Breast epithelium (tissue), 4 donors: ENCODE measurements at places on chromosomes 5 and 9.

- DNase-seq = no peak
Observed at GRCh38 chr5:1554410-1554967, 30.7 kb upstream of the LPCAT1 start.

GRCh38 chr9:116482740-116483139, 204.4 kb upstream of the TRIM32 start:
- DNase-seq = no peak

- DNase-seq = no peak
Observed at GRCh38 chr9:84382720-84383119, 42.2 kb upstream of the SLC28A3 start.

DNA sequence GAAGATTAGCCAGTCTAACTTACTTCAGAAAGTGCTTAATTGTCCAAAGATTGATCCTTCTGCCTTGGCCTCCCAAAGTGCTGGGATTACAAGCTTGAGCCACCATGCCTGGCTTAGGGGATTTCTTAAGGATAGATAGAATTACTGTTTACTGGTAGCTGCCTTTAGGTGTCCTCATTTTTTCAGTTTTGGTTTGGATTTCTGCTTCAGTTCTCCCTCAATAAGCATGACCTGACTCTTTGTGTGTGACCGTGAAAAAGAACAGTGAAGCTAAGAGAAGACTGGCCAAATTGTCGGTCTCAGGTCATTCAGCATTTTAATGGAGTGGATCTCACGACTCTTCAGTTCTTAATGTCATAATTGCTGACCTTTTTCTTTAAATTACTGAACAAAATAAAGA, 22.9 kb upstream of the CMYA5 start:
- no peak for DNase-seq

DNA sequence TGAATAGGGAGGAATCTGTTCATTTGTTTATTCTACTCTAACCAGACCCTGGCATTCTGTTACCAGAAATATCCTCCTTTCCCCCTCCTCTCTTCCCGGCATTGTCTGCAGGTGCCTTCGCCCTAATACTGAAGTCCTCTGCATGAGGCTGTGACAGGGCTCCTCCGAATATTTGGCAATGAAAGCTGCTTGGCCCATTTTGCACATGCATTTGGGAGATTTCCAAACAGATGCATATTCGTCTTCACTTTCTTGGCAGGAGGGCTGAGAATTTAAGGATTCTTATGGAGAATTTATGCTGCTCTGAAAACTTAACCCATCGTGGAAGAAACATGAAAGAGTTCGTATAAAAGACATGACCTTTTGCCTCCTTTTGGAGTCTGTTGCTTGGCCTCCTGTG, 484.0 kb downstream of the ZNF608 start:
- no peak for DNase-seq

DNA sequence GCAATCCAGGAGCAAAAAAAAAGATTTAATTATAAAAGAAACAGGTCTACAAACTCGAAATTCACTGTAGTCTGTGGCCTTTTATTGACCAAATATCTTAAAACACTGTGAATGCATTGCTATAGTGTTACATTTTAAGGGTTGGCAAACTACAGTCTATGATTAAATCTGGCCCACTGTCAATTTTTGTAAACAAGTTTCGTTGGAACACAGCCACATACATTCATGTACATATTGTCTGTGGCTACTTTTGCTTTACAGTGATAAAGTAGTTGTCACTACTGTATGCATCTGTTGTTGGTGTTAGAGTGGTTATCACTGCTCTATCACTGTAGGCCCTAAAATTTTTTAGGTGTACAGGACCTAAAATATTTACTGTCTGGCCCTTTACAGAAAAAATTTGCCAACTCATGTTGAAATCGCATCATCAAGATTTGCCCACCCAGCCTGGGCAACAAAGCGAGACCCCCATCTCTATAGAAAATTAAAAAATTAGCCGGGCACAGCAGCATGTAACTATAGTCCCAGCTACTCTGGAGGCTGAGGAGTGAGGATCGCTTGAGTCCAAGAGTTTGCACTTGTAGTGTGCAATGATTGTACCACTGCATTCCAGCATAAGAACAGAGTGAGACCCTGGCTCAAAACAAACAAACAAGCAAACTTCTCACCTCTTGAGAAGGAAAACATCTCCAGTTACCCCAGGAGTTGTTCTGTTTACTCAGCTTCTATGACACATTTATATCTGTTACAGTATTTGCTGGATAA, 89.0 kb downstream of the ERBIN start:
- DNase-seq = no peak

DNA sequence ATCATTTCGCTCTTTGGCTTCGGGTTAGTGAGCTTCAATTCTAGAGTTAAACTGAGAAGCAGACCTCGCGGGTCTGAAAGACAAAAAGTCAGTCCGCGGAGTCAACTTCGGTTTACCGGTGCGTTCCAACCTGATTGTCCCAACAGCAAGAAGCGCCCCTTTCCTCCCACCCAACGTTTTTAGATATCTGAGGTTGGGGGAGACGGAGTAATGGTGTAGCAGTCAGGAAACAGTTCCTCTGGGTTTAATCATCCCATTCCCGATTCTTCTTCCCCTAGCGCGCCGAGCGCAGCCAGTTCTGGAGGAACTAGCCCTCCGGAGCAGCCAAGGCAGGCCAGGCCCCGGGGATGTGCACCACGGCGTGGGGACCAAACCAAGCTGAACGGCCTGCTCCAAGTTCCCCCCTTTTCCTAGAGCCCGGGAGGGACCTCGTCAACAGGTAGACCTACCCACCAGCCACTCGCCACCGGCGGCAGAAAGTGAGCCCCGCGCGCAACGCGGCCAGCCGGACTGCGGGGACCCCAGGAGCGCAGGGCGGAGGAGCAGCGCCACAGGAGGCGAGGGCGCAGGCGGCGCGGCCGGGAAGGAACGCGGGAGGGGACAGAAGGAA, 622 bp upstream of the ISL1 start:
- DNase-seq = no peak

DNA sequence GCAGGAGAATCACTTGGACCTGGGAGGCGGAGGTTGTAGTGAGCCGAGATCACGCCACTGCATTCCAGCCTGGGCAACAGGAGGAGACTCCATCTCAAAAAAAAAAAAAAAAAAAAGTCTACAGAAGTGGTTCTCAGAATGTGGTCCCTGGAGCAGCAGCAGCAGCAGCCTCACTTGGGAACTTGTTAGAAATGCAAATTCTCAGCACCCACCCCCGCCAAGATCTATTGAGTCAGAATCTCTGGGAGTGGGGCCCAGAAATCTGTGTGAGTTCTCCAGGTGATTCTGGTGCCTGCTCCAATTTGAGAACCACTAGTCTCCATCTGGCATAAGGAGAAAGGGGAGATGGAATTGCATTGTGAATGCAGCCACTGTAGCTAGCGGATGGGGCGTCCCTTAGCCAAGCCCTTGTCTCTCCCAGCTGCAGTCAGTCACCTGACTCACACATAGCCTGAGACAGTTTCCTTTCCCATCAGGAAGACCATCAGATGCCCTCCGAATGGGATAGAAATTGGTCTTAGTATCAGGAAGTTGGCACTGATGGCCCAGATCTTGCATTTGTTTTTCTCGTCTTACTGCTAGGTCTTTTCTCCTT, 12.2 kb upstream of the PTCH1 start:
- no peak for DNase-seq

GRCh38 chr9:122806661-122807060, 6.7 kb downstream of the OR1K1 start:
- DNase-seq = no peak

- DNase-seq = no peak
Observed at GRCh38 chr9:86519066-86519615, 164.9 kb upstream of the TUT7 start.

DNA sequence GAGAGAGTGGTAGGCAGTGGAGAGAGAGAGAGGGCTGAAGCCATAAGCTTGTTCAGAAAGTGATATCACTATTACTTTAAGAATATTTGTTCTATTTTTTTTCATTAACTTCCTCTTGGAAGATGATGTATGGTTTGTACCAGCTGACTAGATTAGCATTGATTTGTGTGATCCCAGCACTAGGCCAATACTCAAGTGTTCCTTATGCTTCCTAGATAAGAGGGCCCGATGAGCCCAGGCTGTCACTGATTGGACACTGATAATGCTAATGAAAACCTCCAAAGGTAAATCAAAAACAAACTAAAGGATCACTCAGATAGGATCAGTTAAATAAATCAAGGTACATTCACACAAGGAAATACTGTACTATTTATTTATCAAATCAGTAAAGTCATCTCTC, 52.7 kb upstream of the OTULINL start:
- DNase-seq = no peak

GRCh38 chr9:135601988-135602387, 37.4 kb downstream of the GLT6D1 start:
- no peak for DNase-seq

DNA sequence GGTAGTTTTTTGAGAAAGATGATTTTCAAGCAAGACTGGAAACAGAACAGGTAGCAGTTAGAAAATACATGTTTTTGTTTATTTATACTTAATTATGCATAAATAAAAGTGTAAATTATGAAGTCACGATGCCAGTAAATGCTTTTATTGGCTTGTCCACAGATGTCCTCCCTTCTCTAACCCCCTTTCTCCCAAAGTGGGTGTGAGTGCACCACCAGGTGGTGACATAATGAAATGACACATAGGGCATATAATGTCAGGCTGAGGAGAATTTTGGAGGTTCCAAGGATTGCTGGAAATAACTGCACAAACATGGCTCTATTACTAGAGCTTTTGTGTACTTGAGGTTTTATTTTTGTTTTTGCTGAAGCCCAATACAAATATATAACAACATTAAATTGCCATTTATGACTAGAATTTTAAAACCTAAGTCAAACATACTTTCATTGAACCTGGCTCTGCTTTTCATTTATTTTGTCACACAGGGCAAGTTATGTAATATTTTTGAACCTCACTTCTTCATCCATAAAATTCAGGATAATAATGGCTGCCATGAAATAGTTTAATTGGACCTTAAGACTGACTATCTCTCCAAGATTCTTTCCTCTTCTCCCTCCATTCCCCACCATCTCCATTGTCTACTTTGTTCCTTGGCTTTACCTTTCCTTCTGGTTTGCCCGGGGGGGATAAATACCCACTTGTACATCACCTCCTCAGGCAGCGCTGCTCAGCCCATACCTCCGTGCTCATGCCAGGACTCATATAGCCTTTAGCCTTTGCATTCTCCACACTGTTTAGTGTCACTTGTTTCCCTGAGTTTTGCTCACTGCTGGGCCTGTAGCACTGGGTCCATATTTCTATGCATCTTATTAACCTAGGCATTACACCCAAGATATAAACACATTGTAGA, 168.8 kb downstream of the PDE4D start:
- DNase-seq = no peak

DNA sequence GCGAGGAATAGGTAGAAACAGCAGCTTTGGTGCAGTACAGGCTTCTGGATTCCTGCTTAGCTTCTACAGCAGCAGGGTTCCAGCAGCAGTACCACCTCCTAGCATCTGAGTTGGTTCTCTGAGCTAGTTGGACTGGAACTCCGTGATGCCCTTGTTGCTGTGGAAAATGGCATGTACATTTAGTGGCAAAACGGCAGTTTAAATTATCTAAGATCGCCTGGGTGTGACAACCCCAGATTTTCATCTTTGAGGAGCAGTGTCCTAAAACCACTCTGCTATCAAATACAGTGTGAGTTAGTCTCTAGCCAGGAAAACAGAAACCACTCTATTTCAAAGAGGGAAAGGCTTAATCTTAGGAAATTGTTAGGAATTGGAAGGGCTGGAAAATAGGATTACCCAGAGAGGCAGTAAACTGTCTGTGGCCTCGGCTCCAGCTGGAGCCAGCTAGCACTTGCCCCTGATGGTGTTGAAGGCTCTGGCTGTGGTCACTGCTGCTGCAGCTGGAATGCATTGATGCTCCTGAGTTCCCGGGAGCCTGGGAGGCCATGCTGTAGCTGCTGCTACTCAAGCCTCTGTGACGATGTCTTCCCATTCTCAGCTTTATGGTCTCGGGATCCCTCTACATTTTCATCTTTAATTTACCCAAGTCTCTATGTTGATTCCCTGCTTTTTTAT, 29.4 kb downstream of the RAD23B start:
- DNase-seq = no peak

- DNase-seq = peak; percentile 63
Observed at GRCh38 chr5:159915904-159916840, at the start of gene ADRA1B. Gene ADRA1B (plus strand): TSS chr5:159916482. CDS start chr5:159916906, 424 bp downstream.

GRCh38 chr9:136720251-136720897, 8.0 kb downstream of the DIPK1B start:
- DNase-seq = no peak

GRCh38 chr9:4334410-4334813, 34.5 kb upstream of the GLIS3 start:
- peak; percentile 80 for DNase-seq

- DNase-seq = no peak
Observed at GRCh38 chr5:16628376-16628775, 11.6 kb upstream of the RETREG1 start.

- DNase-seq = no peak
Observed at GRCh38 chr5:143791848-143792731, 19.9 kb upstream of the HMHB1 start.

DNA sequence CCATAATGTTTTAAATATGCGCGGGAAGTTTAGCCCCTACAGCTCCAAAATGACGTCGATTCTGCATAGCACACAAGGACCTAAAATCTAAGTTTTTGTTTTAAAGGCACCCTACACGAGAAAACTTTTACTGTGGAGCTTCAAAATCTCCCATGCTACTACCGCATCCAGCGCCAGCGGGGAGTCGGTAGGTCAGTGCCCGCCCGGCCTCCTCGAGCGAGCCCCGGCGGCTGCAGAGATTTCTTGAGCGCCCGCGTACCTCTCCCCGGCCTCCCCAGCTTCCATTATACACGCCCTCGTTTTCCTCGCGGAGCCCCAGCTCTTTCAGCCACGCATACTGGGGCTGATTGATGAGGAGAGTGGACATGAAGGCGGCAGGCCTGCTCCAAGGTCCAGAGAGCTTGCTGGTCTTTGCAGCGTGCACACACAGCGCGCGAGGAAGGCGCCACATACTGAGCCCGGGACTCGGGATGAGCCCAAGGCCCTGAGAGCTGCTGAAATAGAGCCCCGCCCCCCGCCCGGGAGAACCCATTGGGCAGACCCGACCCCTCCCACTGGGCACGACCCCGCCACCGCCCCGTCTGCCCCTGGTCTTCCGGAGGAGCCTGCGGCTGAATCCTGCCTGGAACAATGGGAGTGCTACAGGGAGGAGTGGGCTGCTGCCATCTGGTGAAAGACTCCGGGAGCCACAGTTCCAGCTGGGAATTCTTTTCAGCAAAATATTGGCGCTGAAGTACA, at the start of gene ALDH7A1:
ALDH7A1 (minus strand) TSS at position 472 of the 738 bp plus-strand sequence; CDS start at position 451, 21 bp downstream.
- DNase-seq = peak; percentile 84

DNA sequence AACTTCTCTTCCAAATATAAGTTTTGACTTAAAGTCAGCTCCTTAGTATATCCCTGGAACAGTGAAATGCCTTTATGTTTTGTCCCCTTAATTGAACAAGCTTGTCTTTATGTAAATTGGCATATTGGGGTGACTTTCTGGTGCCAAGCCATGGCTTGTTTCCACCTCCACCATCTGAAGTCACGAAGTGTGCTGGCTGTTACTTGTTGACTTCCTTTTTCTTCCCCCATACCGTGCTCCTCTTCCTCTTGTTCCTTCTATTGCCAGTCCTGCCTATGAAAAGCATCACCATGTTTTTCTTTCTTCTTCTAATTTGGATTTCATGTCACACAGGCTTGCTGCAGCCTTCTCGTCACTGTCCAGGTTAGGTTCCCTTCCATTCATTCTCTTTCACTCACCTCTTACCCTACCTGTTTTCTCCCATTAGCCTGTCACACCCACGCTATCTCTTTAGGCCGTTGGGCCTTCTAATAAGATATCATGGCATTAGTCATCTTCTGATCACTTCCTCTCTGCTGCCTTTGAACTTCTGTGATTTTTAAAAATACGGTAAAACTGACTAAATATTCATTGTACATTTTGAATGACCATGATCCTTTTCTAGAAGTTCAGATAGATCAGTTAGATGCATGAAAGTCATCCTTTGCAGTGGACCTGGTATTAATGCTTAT, 48.1 kb downstream of the IQGAP2 start:
- DNase-seq = no peak

- DNase-seq = no peak
Observed at GRCh38 chr5:114789773-114790402, 379.8 kb downstream of the TRIM36 start.
